CD4-positive, alpha-beta T cell treated with Interleukin-12 subunit alpha and Interleukin-12 subunit beta, for 1 hour (primary cell): ENCODE measurements at places on chromosomes 2 and 18.

DNA sequence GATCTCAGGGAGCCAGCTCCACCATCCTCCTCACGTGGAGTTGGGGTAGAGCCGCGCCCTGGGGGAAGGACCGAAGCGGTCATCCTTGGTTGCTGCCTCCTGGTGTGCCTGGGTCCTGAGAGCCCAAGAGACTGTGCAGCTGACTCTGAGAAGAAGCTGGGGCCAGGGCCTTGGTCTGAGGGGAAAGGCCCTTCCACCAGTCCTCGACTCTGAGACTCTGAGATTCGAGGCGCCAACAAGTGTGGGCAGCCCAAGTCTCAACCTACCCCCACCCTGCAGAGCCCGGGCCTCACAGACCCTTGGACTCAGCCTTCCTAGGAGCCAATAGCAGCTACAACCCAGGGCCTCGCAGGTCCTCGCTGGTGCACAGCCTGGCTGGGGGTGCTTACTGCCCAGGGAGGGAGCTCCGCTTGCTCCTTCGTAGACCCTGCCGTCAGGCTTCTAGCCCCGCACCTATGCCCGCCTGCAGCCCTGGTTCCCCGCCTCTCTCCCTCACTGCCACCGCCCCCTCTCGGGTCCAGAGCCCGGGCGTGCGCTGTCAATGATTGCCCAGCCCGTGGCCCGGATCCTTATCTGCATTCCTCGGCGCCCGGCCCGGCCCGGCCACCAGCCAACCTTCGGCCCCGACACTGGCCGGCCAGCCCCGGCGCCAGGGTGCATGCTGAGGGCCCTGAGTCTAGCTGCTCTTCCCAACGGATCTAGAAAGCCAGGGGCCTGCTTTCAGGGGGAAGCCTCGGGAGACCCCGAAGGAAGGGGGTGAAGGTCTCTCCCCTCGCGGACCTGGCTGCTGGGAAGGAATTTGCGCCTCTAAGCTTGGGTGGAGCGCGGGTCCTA lies 2.0 kb downstream of the IHH start:
- no peak for DNase-seq

GRCh38 chr2:72524071-72524470 lies 301.8 kb downstream of the EXOC6B start:
- no peak for DNase-seq

DNA sequence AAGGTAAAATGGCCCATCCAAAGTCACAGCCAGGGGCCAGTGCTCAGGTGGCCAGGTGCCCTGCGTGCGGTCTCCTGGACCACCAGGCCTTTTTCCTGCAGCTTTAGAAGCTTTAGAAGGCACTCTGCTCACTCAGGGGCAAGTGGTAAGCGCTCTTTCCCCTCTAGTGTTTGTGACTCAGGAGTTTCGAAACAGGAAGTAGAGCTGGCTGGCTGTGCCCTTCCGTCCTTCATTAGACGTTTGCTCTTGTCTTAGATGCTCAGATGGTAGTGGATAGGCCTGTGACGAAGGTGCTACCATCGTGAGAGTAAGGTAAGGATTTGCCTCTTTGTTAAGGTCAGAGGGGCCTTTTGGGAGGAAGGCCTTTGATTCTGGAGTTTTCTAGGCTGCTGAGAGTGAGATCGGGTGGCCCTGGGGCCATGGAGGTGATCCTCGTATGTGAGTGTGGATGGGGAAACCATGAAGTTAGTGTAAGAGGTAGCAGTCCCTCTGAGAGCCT lies at the start of gene CASP8:
TSS of gene CASP8 (plus strand) at position 235 of the 499 bp plus-strand sequence. CDS start 5,951 bp downstream, outside the sequence.
- peak; percentile 85 for DNase-seq

- DNase-seq = no peak
These were observed 117.8 kb downstream of the ACKR3 start for GRCh38 chr2:236687296-236687965.

- no peak for DNase-seq
These were observed 43.7 kb upstream of the TMEM163 start for GRCh38 chr2:134762508-134762907.

- DNase-seq = no peak
These were observed 3.2 kb downstream of the GPR17 start for GRCh38 chr2:127649100-127649611.

GRCh38 chr2:240786355-240786841 lies 33.6 kb downstream of the KIF1A start:
- no peak for DNase-seq

GRCh38 chr2:42205337-42205736 lies 36.2 kb downstream of the EML4 start:
- DNase-seq = no peak

GRCh38 chr18:50285631-50286321 lies 1.7 kb downstream of the CXXC1 start:
- no peak for DNase-seq

DNA sequence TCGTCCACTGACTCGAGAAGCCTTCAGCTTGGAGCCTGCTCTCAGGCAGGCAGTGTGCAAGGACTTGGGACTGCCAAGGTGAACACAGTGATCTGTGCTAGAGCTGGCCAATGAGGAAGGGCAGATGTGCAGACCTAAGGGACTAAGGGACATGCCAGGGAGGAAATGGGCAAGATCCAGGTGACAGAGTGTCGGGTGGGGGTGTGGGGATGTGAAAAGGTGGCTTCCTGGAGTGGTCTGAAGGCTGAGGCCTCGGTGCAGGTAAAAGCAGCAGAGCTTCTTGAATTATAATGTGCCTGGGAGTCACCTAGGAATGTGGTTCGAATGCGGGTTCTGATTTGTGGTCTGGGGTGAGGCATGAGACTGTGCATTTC lies 42.0 kb downstream of the STEAP3 start:
- no peak for DNase-seq

- no peak for DNase-seq
These were observed 100.2 kb upstream of the SULT1C3 start for GRCh38 chr2:108139521-108139920.

- DNase-seq = no peak
These were observed 48.5 kb downstream of the ARL6IP6 start for GRCh38 chr2:152766928-152767327.

DNA sequence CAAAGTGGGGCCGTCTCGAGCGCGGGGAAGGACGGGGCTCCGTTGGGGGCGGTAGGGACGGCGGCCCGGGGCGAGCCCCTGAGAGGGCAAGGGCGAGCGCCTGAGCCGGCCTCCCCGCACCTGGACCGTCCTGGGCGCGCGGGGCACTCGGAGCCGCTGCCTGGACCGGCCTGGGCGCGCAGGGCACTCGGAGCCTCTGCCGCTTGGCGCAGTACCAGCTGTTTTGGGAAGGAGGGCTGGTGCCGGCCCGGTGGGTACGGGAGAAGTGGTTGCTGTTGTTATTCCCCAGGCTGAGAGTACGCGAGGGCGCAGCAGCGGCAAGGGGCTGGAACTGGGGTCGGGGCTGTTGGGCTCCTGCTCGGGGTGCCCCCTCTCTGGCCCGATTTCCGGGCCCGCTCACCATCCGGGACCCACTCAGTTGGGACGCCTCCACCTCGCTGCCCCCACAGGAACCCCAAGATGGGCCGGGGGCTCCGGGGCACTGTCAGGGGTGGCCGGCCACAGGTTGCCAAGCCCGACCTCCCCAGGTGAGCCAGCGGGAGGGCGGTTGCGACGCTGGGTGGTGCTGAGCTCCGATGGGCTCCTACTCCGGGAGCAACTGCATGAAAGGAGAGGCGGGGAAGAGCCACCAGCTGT lies 579 bp downstream of the ARHGEF4 start:
- no peak for DNase-seq
